Activated CD8-positive, alpha-beta memory T cell treated with anti-CD3 and anti-CD28 coated beads, Interleukin-2, amount 10 ng/mL, durations not matched to agents 7 days and 5 days (primary cell): ENCODE measurements at places on chromosomes 7 and 10. TPM values are rescaled to one million over a fixed set of nuclear protein-coding genes. Genes with fewer than 3 reads are reported as not detected.

Gene HSPA12A
- total RNA-seq: not detected

Gene RADIL
- not detected for total RNA-seq

Gene NYAP1
- 0.12 TPM for total RNA-seq

Gene PRPS1L1
- total RNA-seq: not detected

Gene STMP1
- 17.5 TPM for total RNA-seq

Gene HNRNPF
- total RNA-seq: 446 TPM

Gene IFIT1
- 107 TPM for total RNA-seq

Gene C10orf71
- not detected for total RNA-seq

Gene ADAM22
- total RNA-seq: 5.2 TPM

DNA sequence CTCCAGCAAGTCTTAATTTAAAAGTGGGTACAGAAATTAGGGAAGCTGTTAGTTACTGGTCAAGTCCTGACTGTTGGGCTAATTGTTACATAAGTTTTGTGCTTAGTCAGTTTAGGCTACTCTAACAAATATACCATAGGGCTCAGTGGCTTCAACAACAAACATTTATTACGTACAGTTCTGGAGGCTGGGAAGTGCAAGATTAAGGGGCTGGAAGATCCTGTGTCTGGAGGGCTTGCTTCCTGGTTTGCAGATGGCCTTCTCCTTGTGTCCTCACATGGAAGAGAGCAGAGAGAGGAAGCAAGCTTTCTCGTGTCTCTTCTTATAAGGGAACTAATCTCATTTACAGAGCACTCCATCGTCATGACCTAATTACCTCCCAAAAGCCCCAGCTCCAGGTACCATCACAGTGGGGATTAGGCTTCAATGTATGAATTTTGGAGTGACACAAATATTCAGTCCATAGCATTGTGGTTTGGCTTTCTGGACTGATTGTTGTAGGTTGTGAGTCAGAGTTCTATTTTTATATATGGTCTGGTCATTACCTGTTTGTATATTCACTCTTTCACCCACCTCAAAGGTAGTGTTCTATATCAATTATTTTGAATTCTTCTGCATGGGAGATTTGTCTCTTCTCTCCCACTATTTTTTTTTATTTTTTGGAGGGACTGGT is 17.1 kb downstream of the ST7 start:
- DNase-seq: no peak

- DNase-seq: no peak
Observed at GRCh38 chr7:46932676-46933424, 649.1 kb downstream of the TNS3 start.

DNA sequence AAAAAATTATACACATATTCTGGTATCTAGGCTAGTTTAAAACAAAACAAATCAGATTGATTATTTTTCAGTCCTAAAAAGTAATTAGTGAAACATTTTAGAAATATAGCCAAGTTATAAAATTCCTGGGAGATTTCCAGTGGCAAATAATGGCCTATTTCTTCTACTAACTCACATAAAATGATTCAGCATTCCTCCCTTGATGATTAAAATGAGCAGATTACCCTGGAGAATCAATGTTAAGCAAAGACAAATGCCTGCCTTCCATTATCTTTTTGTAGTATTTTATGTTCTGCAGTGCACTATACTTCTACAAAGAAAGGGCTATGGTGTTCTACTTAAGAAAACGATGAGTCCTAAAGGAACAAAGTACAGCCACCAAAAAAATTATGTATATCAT is 53.6 kb downstream of the PARD3 start:
- no peak for DNase-seq

DNA sequence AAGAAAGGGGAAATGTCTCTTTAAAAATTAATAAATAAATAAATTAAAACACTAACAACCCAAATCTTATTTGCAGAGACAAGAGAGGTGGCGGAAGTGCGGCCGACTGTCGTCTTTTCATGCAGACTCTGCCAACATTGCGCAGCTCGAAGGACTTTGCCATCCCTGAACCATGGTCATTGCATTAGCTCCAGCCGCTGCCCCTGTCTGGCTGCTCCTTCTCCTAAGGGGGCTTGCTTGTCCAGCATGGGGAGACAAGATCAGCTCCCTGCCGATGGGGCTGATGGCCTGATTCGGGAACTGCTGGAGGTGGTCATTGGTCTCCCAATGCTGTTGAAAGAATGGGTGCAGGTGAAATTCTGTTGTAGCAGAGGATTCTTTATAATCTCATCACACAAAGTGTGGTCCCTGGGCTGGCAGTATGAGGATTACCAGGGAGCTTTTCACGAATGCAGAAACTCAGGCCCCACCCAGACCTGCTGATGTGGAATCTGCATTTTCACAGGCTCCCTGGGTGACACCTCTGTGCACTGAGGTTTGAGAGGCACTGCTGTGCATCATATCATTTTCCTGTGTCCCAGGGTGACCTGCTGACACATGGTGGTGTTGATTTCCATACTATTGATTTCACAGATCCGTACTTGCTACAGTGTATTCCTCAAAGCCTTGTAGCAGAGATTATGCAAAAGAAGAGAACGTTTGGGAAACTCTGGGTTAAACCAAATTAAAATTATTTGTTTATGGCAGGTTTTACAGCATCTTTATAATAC is 172.4 kb upstream of the ZMIZ1 start:
- no peak for DNase-seq

DNA sequence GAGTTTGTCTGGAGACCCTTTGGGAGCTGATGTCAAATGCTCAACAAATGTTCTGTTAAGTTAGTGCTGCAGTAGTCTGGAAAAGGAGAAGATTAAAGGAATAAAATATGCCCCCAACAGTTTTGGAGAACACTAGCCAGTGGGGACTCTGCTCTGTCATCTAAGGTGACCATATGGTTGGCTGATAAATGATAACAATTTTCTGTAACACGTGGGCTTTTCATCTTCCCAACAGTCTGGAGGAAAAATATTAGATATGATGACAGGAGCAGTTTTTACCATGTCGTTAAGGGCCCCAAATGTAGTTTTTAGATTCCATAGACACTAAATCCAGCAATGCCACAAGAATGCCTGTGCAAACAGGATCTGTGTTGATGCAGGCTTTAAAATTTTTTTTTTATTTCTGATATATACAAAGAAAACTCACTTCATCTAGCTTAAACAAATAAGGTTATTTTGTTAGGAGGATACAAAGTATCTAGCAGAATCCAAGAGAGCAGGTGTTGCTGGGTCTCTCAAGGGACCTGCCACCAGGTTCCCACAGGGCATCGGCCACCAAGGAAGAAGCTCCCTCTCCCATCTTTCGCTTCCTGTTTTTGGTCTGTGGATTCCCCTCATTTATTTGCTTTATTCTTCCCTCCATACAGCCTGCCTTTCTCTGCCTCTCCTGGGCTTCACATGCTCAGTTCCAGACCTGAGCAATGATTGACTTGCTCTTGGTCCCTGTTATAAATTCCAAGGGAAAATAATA is 6.2 kb upstream of the CFAP58 start:
- DNase-seq: no peak

DNA sequence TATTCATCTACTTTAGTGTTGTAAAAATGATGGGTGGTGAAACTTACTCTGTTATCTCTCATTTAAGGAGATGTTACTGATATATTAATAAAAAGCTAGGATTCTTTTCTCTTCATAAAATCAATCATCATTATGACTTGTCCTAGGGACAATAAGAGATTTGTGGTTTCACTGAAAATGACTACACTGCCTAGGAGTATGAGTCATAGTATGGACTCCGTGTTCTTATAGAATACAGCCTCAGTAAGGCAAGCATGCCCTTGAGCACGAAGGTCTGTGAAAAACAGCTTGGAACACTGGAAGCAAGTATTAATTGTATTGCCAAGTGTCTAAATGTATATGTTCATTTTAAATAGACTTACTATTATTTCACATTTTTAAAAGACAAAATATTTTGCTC is 749.2 kb upstream of the PCDH15 start:
- DNase-seq: no peak
